ENCODE measurements at places on chromosomes 11 and 22.

GRCh38 chr11:76889411-76889975 is 28.8 kb downstream of the ACER3 start:
- DNase-seq, result no peak

DNA sequence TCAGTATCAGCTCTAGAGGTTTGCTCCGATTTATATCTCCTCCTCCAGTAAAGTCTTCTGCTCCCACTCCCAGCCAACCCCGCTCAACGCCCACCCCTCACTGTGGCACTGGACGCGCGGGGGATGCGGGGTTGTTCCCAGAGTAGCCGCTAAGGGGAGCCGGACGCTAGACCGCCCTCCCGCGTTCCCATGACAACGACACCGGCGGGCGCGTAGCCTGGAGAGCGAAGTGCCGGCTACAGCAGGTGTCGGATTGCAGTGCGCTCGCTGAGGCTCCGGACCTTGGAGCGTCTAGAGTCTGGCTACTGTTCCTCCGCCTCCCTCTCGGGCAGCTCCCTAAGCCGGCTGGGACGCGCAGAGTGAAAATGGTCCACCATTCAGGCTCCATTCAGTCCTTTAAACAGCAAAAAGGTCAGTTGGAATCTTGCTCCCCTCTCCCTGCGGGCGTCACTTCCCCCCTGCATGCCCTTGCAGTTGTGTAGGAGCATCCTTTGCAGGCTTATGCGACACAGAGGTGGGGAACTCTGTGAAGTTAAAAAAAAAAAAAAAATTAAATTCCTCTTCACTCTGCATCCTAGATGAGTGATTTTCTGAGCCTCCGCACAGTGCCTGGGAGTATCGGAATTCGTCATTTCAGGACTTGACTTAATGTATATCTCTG is at the start of gene ANO3:
ANO3 (plus strand) TSS at position 220 of the 661 bp plus-strand sequence; CDS start at position 366, 146 bp downstream.
- peak; percentile 88 for DNase-seq

DNA sequence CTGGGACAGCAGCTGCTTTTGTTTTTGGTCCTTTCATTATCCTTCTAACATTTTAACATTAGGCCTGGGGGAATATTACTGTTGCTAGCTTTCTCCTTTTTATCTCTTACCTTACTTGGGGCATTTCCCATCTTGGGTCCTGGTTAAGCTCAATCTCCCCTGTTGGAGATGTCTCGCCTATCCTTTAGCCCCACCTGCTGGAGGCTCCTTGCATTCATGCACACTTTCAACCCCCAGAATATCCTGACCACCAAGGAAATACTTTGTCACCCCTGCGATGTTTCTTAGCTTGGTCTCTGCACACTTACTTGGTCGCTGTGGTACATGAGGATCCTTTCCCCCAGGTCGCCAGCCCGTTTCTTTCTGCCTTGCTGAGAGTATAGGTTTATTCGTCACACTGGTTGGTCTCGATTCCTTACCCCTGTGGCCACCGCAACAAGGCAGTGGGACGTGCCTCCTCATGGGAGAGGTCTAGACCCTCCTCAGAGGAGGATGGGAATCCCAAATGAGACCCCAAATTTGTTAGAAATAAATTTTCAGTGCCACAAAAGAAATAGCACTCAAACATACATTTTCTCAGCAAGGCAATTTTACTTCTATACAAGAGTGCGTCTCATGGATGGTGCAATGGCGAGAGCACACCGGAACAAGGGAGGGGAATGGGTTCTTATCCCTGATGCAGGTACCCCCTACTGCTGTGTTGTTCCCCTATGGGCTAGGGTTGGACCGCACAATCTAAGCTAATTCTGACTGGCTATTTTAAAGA is 5.4 kb upstream of the TXN2 start:
- peak; percentile 39 for DNase-seq

- peak; percentile 19 for DNase-seq
These were observed 75.2 kb downstream of the ZNRF3 start for GRCh38 chr22:28958611-28959010.

DNA sequence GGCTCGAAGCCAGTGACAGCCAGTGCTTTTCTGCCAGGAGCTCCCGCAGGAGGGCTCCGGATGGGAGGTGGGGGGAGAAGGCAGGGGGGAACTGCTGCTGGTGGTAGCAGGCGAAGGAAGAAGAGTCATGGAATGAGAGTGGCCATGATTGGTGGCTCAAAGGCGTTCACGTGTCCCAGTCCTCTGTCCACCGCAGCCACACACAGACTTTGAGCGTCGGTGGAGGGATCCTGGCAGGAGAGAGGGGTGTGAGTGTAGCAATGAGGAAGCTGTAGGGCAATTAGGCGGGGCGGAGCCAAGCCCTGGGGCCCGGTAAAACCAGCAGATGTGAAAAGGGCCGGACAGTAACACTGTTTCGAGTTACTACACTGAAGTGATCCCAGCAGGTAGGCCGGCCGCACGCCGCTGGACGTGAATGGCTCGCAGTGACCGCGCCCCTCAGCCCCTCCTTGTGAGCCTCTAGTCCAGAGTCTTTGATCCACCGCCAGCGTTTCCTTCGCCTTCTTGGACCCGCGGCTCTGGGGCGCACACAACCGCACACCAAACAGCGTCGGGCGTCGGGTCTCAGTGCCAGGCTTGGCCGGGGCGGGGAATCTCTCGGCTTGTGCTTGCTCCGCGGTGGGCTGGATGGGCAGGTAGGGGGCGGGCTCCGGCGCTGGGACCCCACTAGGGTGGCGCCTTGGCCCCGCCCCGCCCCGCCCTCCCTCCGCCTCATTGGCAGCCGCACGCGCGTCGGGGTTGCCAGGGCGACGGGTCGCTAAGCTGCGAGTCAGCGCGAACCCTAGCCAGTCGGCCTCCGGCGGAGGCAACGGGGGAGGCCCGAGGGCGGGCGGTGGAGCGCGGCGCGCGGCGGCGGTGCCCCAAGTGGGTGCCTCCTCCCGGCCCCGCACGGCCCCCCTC is at the start of gene LRRC10B:
LRRC10B (plus strand) TSS at position 788 of the 900 bp plus-strand sequence. CDS start 250 bp downstream, outside the sequence.
- DNase-seq, result no peak

- DNase-seq, result no peak
These were observed 33.1 kb upstream of the PAMR1 start for GRCh38 chr11:35558513-35558912.

- no peak for DNase-seq
These were observed 81.4 kb downstream of the TBC1D22A start for GRCh38 chr22:46843821-46844255.

- DNase-seq, result no peak
These were observed 92.5 kb upstream of the PRR5 start for GRCh38 chr22:44609400-44609988.

- no peak for DNase-seq
These were observed 23.9 kb downstream of the FADD start for GRCh38 chr11:70226967-70227366.

- peak; percentile 5 for DNase-seq
These were observed 67.8 kb downstream of the CTTN start for GRCh38 chr11:70466154-70466553.

DNA sequence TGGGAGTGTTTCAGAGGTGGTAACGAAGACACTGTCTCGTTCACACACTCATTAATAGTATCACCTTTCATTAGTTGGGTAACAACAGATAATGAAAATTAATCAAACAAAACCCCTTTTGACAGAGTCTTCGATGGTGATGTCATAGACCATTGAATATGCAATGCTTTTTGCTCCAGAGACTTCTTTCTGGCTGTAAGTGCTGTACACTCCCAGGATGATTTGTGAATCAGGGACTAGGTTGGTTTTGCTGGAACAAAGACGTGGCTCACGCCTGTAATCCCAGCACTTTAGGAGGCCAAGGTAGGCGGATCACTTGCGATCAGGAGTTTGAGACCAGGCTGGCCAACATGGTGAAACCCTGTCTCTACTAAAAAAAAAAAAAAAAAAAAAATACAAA is 9.5 kb upstream of the RASSF10 start:
- no peak for DNase-seq

- no peak for DNase-seq
These were observed 58.4 kb upstream of the CSNK2A3 start for GRCh38 chr11:11411401-11411985.

DNA sequence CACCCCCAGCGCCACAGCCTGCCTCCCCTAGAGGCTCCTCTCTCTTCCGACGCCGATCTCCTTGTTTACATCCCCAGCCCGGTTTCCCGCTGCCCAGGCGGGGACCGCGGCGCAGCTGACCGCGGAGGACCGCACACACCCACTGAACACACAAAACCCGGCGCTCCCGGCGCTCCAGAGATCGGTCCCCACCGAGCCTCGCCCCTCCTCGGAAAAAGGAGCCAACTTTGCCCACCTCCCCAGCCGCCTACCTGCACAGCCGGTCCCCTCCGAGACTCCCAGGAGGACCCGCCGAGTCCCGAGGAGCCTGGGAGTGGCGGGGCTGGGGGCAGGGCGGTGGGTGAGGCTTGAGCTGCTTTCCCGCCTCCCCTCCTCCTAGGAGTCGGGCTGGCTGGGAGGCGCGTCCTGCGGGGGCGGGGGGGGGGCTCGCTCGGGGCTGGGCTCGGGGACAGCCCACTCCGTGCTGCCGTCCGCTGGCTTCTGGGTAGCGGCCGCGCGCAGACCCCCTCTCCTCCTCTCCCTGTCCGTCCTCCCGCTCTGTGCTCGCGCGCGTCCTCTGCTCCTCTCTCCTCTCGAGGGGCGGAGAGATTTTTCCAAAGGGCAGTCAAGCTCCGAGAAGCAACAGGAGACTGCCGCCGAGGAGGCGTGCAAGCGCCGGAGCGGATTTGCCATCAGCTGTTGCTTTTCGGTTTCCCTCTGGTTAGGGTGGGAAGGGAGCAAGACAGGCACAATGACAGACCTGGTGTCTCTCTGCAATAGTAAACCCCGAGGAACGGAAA is at the start of gene FXYD6:
FXYD6 (minus strand) TSS at position 318 of the 779 bp plus-strand sequence. CDS start 33,882 bp downstream, outside the sequence.
- DNase-seq, result no peak

GRCh38 chr22:35154937-35155387 is 89.0 kb downstream of the ISX start:
- peak; percentile 39 for DNase-seq

DNA sequence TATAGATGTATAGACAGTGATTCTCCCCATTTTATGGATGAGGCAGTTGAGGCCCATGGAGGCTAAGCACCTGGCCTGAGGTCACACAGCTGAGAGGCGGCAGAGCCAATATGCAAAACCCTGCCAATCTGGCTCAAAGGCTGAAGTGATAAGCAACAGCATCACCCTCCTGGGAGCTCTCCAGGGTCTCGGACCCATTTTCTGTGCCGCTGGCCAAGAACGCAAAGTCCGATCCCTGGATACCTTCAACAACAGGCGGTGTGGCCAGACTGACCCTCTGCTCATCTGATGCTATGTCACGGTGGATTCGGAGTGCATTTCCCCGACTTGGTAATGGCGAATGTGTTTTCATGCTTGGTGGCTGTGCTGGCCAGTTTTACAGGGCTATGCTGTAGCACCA is 595.0 kb downstream of the TBC1D22A start:
- no peak for DNase-seq

DNA sequence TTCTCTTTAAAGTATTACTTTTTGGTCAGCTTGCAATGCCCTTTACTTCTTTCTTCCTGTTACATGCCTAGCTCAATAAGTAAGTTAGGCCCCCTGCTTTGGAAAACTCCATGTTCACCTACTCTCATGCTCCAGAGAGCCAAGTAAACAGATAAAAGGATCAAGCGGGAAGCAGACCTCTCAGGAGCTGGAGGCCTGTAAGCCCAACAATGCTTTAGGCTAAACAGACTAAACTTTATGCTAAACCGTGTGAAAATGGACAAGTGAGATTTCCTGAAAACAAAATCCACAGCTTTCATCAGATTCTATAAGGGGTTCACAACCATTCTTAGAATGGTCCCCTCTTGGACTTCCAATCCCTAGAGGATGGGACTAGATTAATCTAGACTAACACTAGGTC is 40.2 kb downstream of the CELF1 start:
- no peak for DNase-seq

DNA sequence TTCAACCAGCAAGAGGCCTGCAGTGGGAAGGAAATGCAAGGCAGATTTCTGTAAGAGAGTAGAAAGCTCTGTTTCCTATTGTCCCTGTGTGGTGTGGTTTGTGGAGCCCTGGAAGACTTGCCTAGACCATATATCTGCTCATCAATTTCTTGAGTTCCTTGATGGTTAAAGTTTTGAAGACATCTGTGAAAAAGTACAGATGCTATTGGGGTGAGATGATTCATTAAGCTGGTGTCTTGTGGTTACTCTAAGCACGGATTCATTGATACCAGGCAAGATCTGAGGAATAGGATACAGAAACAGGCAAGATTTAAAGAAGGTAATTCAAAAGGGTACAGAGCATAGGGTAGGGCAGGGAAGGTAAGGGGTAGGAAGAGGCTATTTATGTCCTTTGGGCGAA is 275.8 kb upstream of the SESN3 start:
- DNase-seq, result peak; percentile 70

DNA sequence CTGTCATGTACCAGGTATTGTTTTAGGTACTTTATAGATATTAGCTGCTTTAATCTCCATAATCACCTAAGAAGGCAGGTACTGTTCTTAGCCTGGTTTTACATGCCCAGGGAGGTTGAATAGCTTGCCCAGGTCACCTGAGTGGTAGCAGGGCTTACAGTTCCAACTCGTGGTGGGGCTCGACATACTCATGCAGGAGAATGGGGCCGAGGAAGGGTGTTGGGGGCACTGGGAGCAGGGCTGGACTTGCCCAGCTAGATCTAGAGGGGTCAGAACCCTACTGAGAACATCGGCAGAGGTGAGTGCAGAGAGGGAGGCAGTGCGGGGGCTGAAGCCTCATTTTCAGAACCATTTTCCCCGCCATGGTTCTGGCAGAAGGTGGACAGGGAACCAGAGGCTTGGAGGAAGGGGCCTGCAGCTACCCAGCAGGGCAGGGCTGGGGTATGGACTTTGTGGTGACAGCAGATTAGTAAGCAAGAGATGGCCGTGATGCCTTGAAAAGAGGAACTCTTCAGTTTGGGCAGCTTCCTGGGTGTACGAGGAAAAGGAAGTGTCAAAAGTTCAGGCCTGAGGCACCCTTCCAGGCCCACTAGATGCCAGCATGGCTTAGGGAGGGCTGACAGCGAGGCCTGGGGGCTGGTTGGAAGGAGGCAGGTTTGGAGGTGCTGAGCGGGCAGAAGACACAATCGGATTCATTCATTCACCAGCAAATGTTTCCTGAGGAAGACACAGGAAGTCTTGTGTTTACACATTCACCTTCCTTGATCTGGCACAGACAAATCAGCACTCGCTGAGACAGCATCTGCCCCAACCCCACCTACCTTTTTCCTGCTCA is 54.7 kb upstream of the LYVE1 start:
- DNase-seq, result no peak

GRCh38 chr11:122809866-122810265 is 28.4 kb upstream of the CRTAM start:
- DNase-seq, result no peak

DNA sequence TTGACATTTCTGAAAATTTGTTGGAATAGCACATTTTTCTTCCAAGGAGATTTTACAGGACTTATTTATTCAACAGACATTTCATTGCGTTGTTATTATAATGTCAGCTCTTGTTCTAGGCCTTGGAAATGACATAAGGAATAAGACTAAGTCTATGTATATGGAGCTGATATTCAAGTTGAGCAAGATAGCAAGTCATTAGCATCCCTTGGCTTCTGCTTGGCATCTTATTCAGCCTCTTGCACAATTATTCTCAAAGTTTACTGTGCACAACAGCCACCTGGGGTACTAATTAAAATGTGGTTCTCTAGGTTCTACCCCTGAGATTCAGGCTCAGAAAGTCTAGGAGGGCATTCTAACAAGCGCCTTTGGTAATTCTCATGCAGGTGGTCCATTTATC is 304.8 kb upstream of the DDI1 start:
- no peak for DNase-seq

Data from HCEC 1CT (cell line).